Suprapubic skin (tissue), 4 donors: ENCODE measurements at places on chromosomes 1 and 21. TPM values are rescaled to one million over a fixed set of nuclear protein-coding genes. Genes with fewer than 3 reads are reported as not detected.

DNA sequence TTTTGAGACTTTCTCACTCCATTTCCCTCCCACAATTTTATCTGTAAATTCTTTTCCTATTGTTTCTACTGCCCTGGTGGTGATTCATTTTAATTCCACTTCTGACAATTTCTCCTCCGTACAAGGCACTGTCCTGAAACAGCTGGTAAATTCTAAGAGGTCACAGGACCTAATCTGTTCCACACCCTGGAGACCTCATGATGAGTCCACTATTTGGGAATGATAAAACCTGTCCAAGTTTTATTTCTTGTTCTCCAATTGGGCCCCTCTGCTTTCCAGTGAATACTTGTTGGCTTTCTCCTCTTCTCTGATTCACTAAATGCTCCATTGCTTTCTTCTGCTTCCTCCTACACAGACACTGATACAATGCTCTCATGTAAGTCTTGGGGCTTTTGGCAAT is 343.1 kb upstream of the DUSP10 start:
- DNase-seq, result no peak

DNA sequence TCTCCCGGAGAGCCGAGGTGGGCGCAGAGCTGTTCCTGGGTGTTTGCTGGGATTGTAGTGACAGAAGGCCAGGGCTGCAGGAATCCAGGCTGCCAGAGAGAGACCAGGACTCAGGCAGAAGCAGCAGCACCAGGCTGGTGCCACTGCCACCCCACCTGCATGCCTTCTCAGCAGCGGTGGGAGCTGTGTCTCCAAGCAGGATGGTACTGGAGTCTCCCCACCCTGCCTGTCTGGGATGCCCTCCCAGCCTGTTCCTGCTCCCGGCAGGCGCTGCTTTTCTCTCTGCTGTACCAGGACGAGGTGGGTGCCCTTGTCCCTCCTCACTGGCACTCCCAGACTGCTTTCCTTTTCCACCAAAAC is 4.5 kb upstream of the HES4 start:
- DNase-seq, result no peak

Gene PKNOX1
- total RNA-seq, result 8.8 TPM

Gene FMOD
- 13.3 TPM for total RNA-seq

DNA sequence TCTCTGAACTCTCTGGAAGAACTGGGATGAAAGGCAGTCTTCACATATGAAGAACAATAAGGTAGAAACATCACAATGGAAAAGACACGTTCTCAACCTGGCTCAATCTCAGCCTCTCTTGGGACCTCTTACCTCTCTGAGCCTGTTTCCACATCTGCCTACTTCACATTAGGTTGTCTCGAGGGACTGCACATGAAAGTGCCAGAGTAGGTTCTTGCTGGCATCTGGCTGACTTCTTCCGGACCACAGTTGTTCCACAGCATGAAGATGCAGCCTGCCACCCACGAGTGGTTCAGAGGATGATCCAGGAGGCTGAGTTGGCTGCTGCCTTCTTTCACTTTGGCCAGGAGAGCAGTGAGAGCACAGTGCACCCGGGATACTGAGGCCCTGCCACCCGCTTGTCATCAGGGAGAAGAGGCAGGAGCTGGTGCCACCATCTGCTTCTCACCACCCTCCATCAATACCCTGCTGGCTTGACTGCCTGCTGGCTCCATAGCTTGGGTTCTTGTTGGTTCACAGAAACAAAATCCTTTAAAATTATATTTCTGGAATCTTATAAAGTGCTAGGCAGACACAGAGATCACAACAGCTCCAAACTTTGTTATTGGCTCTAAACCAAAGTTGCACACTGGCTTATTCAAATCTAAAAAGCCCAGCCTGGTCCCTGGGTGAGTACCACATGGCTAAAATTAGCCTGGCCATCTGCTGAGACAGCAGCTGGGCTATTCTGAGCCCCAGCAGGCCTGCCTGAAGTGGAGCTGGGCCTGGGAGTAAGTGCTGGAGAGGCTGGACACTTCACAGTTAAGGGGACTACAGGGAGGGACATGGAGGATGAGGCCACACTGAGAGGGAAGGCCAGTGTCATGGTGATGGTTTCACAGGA is 46.9 kb upstream of the LIN9 start:
- no peak for DNase-seq

- DNase-seq, result no peak
Measured at GRCh38 chr1:244841273-244841927, 5.9 kb downstream of the COX20 start.

Gene NEK7
- total RNA-seq, result 57.2 TPM

- no peak for DNase-seq
Measured at GRCh38 chr1:243378669-243379068, 122.8 kb downstream of the SDCCAG8 start.

DNA sequence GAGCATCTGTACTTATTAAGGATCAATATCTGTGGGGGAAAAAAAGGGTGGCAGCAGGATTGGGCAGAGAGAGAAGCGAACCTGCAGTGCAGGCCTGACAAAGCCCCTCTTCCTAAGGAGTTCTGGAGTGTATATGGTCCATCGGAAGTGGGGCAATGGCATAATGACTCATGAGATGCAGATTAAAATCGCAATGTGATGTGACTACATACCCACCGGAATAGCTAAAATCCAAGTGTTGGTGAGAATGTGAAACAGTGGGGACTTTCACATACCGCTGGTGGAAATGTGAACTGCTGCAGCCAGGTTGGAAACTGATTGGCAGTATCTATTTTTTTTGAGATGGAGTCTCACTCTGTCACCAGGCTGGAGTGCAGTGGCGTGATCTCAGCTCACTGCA is 8.2 kb upstream of the CREG1 start:
- DNase-seq, result no peak

Gene CD5L
- total RNA-seq, result not detected

GRCh38 chr1:213972141-213972540 is 15.6 kb upstream of the PROX1 start:
- DNase-seq, result no peak

- no peak for DNase-seq
Measured at GRCh38 chr1:84890566-84890965, 2.4 kb downstream of the LPAR3 start.

DNA sequence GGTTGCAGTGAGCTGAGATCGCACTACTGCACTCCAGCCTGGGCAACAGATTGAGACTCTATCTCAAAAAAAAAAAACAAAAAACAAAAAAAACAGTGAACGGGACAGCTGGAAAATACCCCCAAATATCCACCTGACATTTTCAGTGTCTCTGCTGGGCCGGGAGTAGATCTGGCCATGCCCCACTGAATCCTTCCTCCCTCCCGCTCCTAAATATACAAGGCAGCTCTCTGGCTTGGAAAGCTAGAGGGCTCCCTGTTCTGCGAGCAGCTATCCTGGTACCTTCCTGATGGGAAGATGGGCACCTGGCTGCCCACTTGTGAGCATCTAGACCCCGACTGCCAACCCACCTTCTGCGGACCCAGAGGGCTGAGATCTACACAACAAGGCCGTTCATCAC is 21.4 kb downstream of the SPSB1 start:
- DNase-seq, result no peak

DNA sequence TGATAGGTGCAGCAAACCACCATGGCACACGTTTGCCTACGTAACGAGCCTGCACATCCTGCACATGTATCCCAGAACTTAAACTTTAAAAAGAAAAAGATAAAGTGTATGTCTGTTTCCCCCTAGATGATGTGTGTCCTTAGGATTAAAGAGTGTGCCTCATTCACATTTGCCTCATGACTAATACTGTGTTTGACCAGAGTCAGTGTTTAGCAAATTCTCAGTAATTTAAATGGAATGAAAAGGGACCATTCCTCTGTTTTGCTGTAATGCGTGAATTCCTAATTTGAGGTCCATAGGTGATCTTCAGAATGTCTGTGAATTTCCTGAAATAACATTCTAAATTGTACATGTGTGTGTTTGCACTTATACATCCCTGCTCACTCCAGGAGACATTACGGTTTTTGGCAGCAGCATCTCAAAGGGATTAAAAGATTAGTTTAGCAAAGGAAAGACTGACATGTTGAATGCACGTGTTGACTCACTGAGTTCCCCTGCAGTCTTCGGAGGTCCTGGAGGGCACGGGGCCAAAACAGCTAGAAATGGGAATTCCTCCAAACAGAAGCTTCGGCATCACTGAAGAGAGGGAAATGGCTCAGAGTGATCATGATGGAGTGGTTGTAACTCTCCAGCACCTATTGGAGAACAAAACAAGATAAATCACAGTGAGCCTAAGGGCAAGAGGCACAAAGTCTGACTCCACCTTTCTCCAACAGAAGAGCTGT is 19.1 kb upstream of the SLC35F3 start:
- no peak for DNase-seq

Gene LCA5L
- total RNA-seq, result 0.72 TPM

Gene CCDC28B
- 3.5 TPM for total RNA-seq

Gene CRP
- not detected for total RNA-seq

DNA sequence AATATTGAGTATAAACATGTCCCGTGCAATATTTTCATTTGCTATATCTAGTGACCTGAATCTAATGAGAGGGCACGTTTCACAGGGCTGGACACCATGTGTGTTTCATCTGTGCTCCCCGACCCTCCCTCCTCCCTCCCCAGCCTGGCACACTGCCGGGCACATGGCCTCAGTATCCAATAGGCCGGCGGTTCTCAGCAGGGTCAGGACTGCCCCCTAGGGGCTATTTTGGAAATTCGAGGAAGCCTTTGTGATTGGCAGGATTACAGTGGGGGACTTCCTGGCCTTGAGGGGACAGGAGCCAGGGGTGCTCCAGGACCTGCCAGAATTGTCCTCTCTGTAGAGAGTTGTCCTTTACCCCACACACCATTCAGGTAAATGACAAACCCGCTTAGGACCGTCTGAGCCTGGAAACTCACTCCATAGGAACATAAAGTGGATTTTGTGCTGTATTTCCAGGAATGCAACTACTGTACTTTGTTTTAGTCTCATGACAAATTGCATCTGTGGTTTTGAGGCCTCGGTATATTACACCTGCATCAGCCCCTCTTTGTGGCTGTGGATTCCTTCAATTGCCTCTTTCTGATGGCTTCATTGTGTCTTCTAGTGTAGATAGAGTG is 109.5 kb upstream of the SIM2 start:
- no peak for DNase-seq

Gene PRELP
- total RNA-seq, result 6.4 TPM

Gene HSD3B1
- total RNA-seq, result 5.4 TPM

Gene KISS1
- not detected for total RNA-seq

Gene ARHGAP29
- 24.8 TPM for total RNA-seq

GRCh38 chr1:44016890-44017400 is 14.3 kb downstream of the SLC6A9 start:
- no peak for DNase-seq

DNA sequence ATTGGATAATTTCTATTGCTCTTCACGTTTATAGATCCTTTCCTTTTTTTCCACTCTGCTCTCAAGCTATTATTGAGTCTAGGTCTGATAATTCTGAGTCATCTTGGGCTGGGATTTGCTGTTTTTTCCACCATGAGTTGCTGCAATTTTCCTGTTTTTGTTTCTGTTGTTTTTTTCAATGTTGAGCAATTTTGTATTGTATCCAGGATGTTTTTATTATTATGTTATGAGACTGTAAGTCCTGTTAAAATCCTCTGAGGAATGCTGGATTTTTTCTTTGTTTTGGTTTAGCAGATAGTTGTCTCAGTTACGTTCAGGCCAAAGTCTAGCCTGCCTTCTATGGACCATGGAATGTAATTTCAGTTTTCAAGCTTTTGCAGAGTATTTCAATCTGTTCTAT is 13.0 kb upstream of the SLC35A3 start:
- DNase-seq, result no peak

- no peak for DNase-seq
Measured at GRCh38 chr1:115722221-115722620, 46.3 kb downstream of the CASQ2 start.

GRCh38 chr1:100989306-100990077 is 36.1 kb downstream of the DPH5 start:
- DNase-seq, result no peak

GRCh38 chr1:49213301-49213700 is 436.6 kb upstream of the BEND5 start:
- no peak for DNase-seq

DNA sequence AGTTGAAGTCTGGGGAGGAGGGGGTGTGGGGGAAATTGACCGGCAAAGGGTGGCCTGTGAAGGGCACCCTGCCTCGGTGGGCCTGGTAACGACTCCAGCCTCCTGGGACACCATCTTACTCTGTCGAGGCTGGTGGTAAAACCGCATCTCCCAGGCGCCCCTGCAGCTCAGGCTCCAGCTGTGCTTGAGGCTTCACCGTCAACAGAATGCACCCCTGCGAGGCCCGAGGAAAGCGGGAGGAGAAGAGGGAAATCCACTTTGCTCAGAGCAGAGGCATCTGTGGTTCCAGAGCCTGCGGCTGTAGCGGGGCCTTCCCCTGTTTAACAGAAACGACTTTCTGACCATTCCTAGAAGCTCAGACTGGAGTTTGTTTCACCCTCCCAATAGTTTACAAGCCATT is 165.6 kb downstream of the NPHP4 start:
- no peak for DNase-seq

DNA sequence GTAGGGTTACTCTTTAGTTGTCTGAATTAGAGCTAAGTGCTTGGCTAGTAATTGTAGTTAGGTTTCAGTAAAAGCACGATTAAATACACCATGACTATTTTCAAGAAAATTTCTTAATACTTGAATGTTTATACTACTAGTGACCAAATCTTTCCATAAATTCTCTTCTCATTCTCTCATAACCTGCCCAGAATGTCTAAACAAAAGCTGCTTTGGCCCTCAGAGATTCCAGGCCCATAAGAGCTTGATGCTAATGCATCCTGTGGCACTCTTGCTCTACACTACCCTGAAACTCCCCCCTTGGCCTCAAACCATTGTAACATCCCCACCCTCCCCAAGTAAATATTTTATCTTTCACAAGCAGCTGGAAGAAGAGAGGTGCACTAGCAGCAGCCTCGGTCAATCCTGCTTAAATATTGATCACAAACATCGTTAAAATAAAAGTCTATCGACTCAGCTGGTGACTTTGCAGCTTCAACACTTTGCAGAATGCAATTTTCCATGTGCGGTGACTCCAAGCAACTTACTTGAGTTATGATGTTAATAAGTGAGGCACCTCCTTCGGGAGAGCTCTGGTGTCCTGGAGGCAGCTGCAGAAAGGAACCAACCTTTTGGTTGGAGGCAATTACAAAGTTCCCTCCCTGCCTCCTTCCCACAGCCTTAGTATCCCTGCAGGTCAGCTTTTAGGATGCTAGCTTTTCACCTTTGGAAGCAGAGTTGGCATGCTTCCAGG is 315.6 kb upstream of the PLXNA2 start:
- DNase-seq, result no peak

- DNase-seq, result no peak
Measured at GRCh38 chr1:40318970-40319621, 2.0 kb upstream of the COL9A2 start.

Gene C1orf226
- total RNA-seq, result 10.6 TPM

- no peak for DNase-seq
Measured at GRCh38 chr1:117058810-117059209, 1.3 kb upstream of the TTF2 start.

GRCh38 chr1:61120246-61120840 is 38.0 kb downstream of the NFIA start:
- DNase-seq, result no peak
